ENCODE measurements at places on chromosomes 5 and 9.

- peak; percentile 26 for DNase-seq
Measured at GRCh38 chr9:38278931-38279679, 113.4 kb upstream of the ALDH1B1 start.

GRCh38 chr9:38334234-38334633 is 58.3 kb upstream of the ALDH1B1 start:
- no peak for DNase-seq

DNA sequence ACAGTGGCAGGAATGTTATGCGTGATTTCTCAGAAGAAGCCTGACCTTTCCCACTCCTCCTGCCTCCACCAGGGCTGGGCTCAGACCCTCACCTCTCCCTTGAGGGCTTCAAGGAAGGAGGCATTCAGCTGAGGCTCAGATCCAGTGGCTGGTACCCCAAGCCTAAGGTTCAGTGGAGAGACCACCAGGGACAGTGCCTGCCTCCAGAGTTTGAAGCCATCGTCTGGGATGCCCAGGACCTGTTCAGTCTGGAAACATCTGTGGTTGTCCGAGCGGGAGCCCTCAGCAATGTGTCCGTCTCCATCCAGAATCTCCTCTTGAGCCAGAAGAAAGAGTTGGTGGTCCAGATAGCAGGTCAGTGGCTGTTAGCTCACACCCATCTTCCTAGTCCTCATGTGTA is 9.9 kb downstream of the BTNL9 start:
- peak; percentile 32 for DNase-seq

GRCh38 chr9:107669422-107669821 is 179.9 kb upstream of the KLF4 start:
- DNase-seq, result no peak

DNA sequence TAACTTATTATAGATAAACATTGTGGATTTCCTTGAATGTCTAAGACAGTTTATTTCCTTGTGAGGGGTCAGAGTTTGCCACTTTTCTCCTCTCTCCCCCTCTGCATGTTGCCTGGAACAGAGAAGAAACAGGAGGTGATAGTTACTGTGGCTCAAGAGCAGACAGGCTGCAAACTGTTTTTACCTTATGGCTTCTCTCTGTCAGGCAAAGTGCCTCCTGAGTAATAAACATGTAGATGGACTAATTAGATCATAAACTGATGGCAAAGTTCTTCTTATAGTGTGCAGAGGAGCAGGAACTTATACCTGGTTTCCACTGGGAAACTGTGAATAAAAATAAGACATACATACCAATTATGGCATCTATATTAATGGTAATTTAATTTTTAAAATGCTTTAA is 133.1 kb upstream of the CDH12 start:
- no peak for DNase-seq

GRCh38 chr5:143557061-143557818 is 153.8 kb upstream of the NR3C1 start:
- no peak for DNase-seq

DNA sequence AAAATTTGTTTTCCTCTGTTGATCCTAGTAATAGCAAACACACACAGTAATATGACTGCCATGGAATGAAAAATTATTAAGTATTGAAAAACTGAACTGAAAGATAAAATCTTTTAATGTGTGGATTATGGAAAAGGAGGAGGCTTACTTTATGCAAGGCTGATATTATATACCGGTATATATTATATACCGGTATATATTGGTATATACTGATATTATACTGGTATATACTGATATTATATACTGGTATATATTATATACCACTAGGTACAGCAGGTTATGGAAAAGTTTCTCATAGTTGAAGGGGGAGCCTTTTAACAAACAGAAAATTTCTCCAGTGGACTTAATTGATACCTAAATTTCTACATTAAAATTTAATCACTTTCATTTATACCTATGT is 181.4 kb downstream of the SH3GL2 start:
- DNase-seq, result no peak

DNA sequence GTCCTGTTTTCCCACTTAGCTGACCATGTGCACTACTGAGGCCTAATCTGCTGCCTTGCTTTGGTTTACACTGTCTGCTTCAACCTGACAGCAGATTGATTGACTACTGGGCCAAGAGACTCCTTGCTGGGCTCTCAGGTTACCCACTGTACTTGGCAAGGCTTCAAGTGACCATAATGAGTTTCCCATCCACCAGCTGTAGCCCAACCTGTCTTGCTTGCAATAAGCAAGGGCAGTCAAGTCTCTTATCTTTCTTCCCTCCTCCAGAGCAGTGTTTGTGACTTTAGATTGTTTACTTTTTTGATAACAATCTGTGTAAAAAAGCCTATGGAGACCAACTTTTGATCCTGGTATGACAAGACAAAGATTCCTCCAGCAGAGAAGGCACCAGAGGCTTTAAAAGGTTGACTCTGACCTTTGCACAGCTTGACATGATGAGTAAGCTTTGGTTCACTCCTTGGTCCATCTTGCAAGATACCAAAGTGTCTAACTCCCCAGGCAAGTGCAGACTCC is 912.3 kb upstream of the SEMA6A start:
- DNase-seq, result no peak

GRCh38 chr5:15105799-15106393 is 234.3 kb upstream of the ANKH start:
- DNase-seq, result peak; percentile 54

DNA sequence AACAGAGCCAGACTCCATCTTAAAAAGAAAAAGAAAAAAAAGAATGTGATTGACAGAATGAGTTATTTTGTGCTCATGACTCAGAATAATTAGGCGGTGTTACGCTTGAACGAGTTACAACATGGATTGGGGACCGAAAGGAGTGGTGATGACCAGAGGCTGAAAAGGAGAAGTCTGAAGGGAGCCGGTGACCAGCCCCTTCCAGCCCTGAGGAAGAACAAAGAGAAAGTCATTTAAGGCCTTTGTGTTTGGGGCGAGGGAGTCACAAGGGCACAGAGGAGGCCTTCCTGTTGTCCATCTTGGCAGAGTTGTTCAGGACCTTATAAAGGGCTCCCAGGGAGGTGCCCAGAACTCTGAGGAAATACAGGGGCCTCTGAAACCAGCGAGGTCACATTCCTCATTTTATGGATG is 131.6 kb downstream of the GOLPH3 start:
- no peak for DNase-seq

GRCh38 chr9:115213818-115214334 is 95.9 kb upstream of the TNC start:
- no peak for DNase-seq

DNA sequence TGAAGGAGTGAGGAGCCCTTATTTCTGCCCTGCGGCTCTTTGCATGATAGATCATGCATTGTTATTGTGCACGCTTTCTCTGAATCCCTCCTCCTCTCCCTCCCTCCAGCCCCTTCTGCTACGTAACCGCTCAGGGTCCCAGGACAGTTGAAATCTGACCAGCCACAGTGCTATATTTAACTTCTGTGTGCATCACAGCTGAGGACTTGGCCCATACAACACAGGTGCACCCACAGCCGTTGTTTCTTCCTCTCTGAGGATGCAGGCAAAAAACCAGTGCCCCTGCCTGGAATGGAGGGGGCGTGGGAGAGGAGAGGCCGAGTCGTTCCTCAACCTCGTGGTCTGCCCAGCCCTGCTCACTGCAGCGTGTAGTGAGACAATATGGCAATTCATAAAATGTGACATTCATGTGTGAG is 335.6 kb upstream of the CLINT1 start:
- no peak for DNase-seq

DNA sequence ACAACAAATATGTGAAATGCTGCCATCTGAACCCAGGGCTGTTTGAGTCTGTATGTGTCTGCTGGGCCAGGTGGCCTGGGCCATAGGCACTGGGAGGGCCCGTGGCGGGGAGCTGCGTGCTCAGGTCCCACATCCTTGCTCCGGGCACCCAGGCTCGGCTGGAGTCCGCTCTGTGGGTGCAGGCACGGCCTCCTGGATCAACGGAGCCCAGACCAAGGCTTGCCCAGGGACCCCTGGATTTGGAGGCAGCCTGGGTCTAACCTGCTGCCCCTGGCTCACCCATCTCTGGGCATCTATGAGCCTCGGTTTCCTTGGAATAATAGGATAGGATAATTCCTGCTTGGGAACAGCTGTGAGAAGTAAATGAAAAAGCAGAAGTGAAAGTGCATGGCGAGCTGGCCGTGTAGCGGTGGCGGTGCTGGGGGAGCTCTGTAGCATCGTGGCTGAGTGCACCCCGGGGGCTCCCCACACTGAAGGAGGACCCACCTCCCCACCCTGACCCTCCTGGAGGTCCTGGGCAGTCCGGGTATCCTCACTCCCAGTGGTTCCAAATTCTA is 1.2 kb downstream of the CDHR2 start:
- no peak for DNase-seq

DNA sequence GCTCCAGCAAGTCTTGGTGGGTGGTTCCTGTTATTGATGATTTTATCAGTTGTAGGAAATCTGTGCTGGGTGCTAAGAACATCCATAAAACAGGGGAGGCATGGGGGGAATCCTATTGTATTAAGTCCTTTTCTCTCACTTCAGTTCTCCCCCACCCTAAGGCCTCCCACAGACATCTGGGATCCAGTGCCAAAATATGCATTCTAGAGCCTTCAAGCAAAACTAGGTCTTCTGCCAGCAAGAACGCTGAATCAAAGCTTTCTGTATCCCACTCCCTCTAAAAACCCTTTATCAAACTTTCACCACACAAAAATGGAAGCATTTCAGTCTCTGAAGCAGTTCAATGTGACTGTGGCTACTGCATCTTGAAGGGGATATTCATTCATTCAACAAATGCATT is 281.9 kb downstream of the GAS1 start:
- DNase-seq, result no peak

- no peak for DNase-seq
Measured at GRCh38 chr5:23483090-23483489, 24.3 kb upstream of the PRDM9 start.

DNA sequence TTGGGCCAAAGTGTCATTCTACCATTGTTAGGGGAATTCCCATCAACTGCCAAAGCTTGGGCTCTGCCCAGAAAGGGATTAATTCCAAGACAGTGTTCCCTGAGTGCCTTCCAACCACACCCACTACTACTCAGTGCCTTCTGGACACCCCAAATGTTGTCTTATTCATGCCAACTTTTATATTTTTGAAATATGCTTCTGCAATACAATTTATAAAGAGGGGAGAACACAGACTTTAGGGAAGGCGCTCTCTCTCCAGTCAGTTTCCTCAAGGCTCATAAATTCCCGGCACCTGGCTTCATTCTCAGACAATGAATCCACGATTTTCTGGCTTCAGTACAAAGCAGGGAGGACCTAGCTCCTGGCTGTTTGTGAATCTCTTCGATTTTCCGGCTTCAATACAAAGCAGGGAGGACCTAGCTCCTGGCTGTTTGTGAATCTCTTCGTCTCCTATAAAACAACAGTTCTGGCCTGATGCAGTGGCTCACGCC is 120.1 kb upstream of the MYO10 start:
- no peak for DNase-seq

GRCh38 chr5:80615266-80615914 is 39.1 kb upstream of the MSH3 start:
- DNase-seq, result peak; percentile 63

All from ecto neural progenitor cell (in vitro differentiated cells).